ENCODE measurements at places on chromosomes 13 and 19. TPM values are rescaled to one million over a fixed set of nuclear protein-coding genes. Genes with fewer than 3 reads are reported as not detected.
A peak's percentile ranks its signal among the peaks of the same experiment; 100 is the strongest.

DNA sequence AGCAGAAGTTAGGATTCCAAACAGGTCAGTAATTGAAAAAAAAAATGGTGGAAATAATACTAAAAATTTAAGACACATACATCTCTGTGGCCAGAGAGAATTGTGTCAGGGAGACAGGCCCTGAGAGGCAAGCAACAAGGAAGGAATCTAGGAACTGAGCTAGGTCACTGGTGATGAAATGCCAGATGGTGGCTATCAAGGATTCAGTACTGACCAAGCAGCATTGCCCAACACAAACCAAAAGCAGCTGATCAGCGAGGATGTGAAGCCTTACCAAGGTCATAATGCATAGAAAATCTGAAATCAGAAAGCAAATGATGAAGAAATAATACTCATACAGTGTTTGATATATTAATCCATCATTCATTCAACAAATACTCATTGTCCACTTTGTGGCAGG lies 905.0 kb downstream of the GPC5 start:
- no peaks in the 10 kb centered on the region for H3K27me3 ChIP-seq
- H3K36me3 ChIP-seq, result no peaks in the 10 kb centered on the region
- no peak for DNase-seq
- H3K27ac ChIP-seq, result no peak overlapping the region
- H3K4me1 ChIP-seq, result no peaks in the 10 kb centered on the region

GRCh38 chr19:8396563-8397203 lies 6.5 kb downstream of the RAB11B start:
- H3K4me3 ChIP-seq, result no peak overlapping the region
- no peak overlapping the region for H3K27ac ChIP-seq
- peaks cover 22% of the 10 kb centered on the region for H3K36me3 ChIP-seq

The INSL3 gene
- 0.85 TPM for polyA plus RNA-seq

- H3K4me1 ChIP-seq, result no peaks in the 10 kb centered on the region
- no peak for DNase-seq
- H3K27ac ChIP-seq, result peak overlapping the region; percentile 16
- peaks cover 24% of the 10 kb centered on the region for H3K27me3 ChIP-seq
- peak overlapping the region; percentile 45 for H3K4me3 ChIP-seq
- no peaks in the 10 kb centered on the region for H3K36me3 ChIP-seq
These were observed 1.3 kb upstream of the RSPH6A start for GRCh38 chr19:45816236-45817009.

- DNase-seq, result peak; percentile 89
- H3K4me1 ChIP-seq, result no peaks in the 10 kb centered on the region
- no peaks in the 10 kb centered on the region for H3K36me3 ChIP-seq
- peak overlapping the region; percentile 0 for H3K27ac ChIP-seq
These were observed 11.8 kb upstream of the CSNK1G2 start for GRCh38 chr19:1929021-1929742.

DNA sequence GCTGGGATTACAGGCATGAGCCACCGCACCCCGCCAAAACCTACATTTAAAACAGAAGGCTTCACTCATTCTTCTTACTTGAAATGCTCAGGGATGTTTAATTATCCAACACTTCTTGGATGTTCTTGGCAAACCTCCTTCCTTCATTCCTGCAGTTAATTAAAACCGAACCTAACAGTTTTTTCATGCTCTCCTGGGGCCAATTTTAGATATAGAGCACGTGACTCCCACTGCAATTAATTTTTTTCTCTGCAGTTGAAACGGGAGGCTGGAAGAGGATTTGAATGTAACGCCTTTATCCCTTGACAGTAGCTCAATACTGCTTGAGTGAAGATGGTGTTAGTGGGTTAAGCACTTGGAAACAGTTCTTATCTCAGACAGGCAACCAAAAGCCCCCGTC lies 4.6 kb upstream of the ACTL9 start:
- DNase-seq, result no peak
- H3K4me1 ChIP-seq, result no peaks in the 10 kb centered on the region
- H3K27ac ChIP-seq, result no peak overlapping the region
- peaks cover 26% of the 10 kb centered on the region for H3K27me3 ChIP-seq
- H3K4me3 ChIP-seq, result no peak overlapping the region
- no peaks in the 10 kb centered on the region for H3K36me3 ChIP-seq

The ATP8A2 gene
- polyA plus RNA-seq, result under 0.01 TPM

The SIGLEC9 gene
- 2.9 TPM for polyA plus RNA-seq

DNA sequence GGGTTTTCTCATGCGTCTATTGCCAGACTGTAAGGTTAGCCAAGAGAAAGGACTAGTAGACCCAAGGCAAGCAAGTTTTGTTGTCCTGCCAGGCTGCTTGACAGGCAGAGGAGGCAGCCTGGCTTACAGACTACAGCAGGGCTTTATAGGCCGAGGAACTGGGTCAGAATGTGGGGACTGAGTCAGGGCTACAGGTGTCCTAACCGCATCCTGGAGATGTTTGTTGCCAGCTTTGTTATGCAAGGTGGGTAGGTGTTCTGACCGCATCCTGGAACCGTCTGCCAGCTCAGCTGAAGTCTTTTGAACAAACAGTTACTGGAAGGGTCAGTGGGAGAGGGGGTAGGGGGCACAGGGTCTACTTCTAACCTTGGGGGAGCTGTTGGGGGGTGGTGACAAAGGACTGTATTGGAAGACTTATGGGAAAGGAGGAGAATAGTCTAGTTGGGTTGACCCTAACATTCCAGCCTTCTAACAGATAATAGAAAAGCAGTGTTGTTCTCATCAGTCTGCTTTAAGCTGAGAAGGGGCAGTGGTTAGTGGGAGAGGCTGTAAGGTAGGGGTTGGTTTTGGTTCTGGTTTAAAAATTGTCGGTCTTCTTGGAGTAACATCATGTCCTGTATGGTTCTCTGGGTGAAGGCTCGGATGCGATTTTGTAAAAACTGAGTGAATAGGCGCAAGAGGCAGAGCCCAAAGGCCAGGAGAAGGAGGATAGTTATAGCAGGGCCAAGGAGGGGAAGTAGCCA lies 913.8 kb upstream of the SLITRK5 start:
- no peaks in the 10 kb centered on the region for H3K36me3 ChIP-seq
- no peak overlapping the region for H3K27ac ChIP-seq
- DNase-seq, result no peak
- H3K4me1 ChIP-seq, result no peaks in the 10 kb centered on the region
- H3K27me3 ChIP-seq, result no peaks in the 10 kb centered on the region
- no peak overlapping the region for H3K4me3 ChIP-seq

DNA sequence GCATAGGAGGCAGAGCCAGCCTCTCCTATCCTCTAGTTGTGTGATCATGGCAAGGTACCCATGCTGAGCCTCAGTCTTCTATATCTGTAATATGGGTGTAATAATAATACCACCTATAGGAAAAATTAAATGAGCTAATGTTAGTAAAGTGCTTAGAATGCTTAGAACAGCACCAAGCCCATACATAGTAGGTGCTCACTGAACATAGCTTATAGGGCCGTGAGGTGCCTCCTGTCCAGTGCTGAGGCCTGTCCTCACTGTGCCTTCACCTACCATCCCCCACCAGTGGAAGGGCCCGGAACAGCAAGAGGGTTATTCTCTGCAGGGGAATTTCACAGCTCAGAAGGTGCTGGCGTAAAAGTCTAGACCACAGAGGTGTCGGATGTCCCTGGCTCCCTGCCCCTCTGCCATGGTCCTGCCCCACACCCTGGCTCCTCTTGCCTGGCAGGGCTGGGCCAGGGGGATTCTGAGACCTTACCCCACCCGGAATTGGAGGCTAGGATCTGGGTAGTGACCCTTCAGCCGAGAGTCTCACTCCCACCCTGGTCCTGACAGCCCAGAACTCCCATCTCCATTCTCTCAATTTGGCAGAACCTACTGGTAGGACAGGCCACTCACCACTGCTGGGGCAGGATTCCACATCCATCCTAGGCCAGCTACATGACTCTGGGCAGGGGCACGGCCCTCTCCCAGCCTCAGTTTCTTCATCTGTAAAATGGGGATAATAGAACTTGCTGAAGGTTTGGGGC lies 2.2 kb upstream of the SCN1B start:
- DNase-seq, result no peak
- H3K4me1 ChIP-seq, result peaks cover 20% of the 10 kb centered on the region
- no peak overlapping the region for H3K4me3 ChIP-seq

DNA sequence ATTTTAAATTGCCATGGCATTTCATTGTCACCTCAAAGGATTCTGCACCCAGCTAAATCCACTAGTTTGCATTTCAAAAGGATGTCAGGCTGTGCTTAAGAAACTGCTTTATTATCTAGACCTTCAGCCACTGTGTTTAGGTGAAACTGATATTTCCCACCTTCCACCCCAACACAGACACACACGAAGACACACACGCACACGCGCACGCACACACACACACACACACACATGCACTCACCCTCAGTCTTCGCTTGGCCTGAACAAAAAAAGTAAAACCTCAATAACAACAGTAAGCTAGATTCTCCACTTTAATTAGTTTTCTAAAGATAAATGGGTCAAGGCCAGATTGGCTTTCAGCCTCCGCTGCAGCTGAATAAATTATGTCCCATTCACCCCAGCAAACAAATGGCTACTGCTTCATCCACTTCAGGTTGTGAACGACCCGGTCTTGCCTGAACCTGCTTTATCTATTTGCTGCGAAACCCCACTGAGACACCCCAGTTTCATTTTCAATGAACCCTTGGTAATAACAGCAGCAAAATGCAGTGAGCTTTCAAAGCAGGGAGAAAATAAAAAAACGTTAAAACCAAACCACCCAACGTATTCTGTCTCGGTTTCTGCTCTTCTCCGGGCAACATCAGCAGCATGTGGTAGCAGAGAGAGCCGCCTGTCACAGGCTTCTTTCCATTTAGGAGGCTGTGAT lies 166.8 kb downstream of the DCT start:
- H3K36me3 ChIP-seq, result no peaks in the 10 kb centered on the region
- peaks cover 2% of the 10 kb centered on the region for H3K4me1 ChIP-seq
- no peak for DNase-seq
- no peak overlapping the region for H3K27ac ChIP-seq

GRCh38 chr13:105165449-105166125 lies 1369.9 kb downstream of the EFNB2 start:
- DNase-seq, result no peak
- H3K36me3 ChIP-seq, result no peaks in the 10 kb centered on the region
- H3K4me1 ChIP-seq, result no peaks in the 10 kb centered on the region
- no peaks in the 10 kb centered on the region for H3K27me3 ChIP-seq

- no peaks in the 10 kb centered on the region for H3K27me3 ChIP-seq
- no peak overlapping the region for H3K4me3 ChIP-seq
- H3K4me1 ChIP-seq, result no peaks in the 10 kb centered on the region
- DNase-seq, result no peak
- no peak overlapping the region for H3K27ac ChIP-seq
- H3K36me3 ChIP-seq, result no peaks in the 10 kb centered on the region
These were observed 364.3 kb downstream of the SLITRK6 start for GRCh38 chr13:85434927-85435326.

The PSG1 gene
- polyA plus RNA-seq, result not detected

The GGN gene
- polyA plus RNA-seq, result not detected

DNA sequence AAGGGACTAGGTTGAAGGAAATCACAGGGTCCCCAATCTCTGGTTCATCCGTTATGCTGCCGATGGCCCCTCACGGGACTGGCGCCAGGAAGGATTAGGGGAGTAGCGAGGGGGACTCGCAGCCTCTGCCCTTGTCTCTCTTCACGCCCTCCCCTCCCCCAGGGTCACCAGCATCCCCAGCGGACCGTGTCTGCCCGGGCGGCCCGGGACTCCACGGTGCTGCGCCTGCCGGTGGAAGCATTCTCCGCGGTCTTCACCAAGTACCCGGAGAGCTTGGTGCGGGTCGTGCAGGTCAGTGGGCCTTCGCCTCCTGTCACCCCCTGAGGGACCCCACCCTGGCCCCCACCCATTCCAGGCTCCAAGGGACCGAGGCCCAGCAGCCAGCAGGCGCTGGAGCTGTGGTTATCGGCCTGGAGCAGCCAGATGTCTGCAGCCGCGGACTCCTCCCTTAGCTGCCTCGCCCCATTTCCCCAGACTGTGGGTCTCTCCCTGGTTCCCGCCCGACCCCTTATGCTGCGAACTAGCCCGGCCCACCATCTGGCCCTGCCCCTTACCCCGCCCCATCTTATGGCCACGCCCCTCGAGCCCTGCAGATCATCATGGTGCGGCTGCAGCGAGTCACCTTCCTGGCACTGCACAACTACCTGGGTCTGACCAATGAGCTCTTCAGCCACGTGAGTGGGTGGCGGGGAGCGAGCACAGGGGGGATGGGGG lies 5.4 kb downstream of the PNPLA6 start:
- no peak overlapping the region for H3K27ac ChIP-seq
- no peaks in the 10 kb centered on the region for H3K27me3 ChIP-seq
- peaks cover 37% of the 10 kb centered on the region for H3K36me3 ChIP-seq
- no peak for DNase-seq

The APOC4 gene
- not detected for polyA plus RNA-seq

The KLK6 gene
- not detected for polyA plus RNA-seq

GRCh38 chr19:42048992-42049391 lies 21.0 kb downstream of the GRIK5 start:
- DNase-seq, result no peak
- no peak overlapping the region for H3K4me3 ChIP-seq
- H3K27ac ChIP-seq, result no peak overlapping the region

DNA sequence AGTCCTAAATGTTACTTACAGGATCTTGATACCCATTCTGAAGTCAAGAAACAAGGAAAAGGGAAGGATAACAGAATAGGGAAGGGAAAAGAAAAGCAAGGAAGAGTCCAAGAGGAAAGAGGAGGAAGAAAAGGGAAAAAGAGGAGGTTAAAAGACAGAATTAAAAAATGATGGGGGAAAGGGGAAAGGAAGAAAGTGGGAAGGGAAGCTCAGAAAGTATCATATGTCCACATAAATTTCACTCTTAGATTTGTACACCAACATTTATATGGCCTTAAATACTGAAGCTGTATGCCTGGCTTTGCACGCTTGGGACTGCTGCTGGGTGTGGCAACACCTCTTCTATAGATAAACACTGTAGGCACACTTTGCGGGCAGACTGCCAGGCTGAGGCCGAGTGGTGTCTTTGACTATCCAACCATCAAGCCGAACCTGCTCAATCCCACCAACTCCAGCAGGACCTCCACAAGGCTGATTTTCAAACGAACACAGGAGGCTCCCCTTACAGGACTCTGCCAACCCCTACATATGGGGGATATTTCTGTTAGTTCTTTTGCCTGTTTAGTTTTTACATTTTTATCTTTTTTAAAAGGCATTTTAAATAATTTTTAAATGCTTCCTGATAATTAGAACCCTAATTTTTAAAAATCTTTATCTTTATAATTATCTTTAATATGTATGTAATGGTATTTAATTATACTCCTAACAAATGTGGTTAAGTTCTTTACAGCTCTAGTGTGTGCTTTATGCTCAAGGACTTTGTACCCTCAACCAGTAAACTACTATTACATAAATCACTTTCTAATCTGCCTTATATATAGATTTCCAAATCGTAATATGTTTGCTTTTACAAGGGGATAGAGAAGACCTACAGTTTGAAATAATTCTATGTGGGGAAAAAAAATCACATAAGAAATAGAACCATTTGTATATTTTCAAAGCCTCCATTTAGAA lies 154.2 kb downstream of the DIAPH3 start:
- no peak for DNase-seq
- no peak overlapping the region for H3K27ac ChIP-seq
- H3K27me3 ChIP-seq, result no peaks in the 10 kb centered on the region
- no peaks in the 10 kb centered on the region for H3K36me3 ChIP-seq
- no peak overlapping the region for H3K4me3 ChIP-seq

Data from sigmoid colon (tissue), 7 donors.